ENCODE measurements at places on chromosomes 2 and 18.
A peak's percentile ranks its signal among the peaks of the same experiment; 100 is the strongest.

- no peak for DNase-seq
Observed at GRCh38 chr2:10647441-10647840, 42.3 kb downstream of the NOL10 start.

DNA sequence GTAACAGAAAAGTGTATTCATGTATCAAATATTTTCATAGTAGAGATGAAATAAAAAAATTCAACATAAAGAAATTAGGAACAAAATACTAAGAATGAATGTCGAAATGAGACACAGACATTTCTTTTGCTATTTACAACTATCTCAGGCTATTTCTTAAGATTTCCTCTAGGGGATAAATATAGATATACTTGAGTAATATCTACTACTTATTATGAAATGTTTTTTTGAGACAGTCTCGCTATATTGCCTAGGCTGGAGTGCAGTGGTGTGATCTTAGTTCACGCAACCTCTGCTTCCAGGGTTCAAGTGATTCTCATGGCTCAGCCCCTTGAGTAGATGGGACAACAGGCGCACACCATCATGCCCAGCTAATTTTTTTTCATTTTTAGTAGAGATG lies 326.1 kb downstream of the RNF144A start:
- no peak for DNase-seq

DNA sequence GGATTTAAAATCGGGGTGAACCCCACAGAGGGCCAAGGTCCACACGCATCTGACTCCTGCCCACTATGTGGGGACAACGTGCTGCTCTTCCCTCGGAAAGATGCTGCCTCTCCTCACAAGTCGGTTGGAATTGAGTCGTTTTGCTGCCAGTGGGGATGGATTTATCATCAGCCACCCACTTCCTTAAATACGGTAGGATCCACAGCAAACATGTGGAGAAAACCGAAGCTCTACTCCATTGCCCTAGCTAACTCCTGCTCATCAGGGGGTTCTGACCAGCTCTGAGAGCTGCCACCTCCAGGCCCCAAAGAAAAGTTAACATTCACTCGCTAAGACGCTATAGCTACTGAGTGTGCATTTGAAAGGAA lies 80.9 kb downstream of the CHRNA1 start:
- DNase-seq = peak; percentile 20

DNA sequence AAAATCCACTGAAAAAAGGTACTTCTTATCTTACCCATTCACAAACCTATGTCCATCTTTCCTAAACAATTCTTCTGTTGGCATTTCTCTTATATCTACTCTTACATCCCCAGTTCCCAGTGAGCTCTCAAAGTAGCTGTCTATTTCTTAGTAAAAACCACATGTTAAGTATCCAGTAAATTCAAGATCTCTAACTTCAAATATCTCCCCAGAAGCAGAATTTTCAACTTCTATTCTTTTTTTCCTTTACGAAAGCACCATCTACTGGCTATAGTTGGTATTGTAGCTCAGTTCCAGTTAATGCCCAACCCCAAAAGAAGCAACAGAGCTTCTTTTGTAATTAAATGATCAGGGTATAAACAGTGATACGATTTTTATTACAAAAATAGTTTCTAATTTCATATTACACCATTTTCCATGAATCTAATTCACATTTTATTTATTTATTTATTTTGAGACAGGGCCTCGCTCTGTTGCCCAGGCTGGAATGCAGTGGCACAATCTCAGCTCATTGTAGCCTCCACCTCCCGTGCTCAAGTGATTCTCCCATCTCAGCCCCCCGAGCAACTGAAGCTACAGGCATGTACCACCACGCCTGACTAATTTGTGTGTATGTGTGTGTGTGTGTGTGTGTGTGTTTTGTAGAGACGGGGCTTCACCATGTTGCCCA lies 28.5 kb downstream of the HRH4 start:
- DNase-seq = peak; percentile 75

DNA sequence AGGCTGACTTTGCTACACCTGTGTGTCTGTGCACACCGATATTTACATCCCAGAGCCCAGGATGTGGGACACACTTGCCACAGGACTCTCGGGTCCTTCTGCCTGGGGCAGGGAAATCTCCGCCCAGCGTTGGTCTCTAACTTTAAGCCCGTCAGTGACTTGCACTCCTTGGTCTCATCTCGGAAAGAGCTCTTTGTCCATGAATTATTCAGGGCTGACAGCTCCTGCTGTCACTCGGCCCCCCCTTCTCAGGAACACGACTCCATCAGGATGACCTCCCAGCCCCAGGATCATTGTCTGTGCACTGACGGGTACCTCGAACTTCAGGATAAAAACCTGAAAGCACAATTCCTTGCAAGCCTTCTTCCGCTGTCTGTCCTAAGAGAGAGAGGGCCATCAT lies 26.6 kb downstream of the PLB1 start:
- DNase-seq = no peak

DNA sequence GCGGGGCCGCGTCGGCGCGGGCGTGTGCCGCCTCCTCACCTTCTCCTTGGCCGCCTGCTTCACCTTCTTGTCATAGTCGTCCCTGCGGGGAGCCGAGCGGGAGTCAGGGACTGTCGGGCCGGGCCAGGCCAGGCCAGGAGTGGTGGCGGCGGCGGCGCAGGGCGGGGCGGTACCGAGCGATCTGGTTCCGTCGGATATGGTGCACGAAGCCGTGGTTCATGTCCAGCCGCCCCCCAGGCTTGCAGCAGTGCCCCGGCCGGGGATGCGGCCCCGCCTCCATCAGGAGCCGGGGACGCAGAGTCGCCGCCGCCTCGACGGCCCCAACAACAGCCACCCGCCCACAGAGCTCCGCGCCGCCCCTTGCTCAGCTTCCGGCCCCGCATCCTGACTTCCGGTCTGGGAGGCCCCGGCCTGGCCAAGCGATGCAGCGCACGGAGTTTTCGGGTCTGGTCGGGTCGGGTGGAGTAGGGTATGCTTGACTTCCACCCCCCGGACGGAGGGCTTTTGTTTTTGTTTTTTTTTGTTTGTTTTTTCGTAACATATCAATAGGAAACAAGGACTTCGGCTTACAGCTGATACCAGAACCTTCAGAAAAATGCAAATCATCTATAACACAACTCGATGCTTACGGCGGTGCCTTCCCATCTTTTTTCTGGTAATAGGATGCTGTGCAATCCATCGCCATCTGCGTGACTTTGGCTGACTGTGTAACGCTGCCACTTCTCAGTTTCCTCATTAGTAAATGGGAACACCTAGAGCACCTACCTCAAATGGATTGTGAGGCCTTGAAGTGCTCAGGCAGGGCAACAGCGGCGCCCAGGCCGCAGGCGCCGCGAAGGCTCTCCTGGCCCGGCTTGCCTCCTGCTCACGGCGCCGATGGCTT lies at the start of gene C2orf68:
C2orf68 (minus strand) TSS at position 362 of the 883 bp plus-strand sequence; CDS start at position 280, 82 bp downstream.
- DNase-seq = peak; percentile 87

DNA sequence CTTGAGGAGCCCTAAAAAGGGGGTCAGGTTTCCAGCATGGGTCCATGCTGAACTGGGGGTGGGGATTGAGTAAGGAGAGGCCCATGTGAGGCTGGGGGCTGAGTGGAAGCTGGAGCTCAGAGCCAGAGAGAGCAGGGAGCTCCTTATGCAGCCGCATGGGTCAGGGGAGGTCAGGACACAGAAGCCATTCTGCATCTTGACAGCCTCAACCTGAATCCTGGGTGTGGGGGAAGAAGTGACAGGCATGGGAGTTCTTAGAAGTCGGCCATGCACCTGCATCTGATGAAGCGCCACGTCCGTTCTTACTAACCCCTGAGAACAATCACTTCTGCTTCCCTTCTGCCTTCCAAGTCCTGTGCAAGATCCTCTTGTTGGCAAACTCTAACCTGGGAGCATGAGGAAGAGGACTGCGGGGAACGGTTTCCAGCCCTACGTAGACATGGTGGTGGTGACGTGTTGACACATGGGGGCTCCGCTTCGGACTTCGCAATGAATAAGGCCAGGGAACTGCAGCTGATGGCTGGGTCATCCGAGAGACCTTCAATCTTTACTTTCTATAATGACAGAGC lies 22.3 kb downstream of the GNLY start:
- DNase-seq = no peak

GRCh38 chr2:223467196-223467595 lies 135.0 kb downstream of the SCG2 start:
- no peak for DNase-seq

DNA sequence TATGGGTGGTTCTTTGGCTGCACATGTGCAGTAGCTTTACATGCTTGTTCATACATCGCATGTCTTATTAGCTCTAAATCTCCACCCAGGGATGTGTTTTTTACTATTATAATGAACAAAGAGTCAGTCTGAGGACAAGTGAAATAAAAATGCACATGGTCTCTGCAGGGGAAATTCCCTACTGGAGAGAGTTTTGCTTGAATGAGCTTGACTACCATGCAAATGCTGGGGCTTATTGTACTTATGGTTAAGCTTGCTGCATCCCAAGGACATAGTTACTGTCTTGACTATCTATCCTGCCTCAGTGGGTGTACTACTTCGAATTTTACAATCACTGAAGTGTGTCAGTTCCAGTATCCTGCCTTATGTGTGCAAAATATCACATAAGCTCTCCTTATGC lies 362.7 kb downstream of the TDRD15 start:
- no peak for DNase-seq

DNA sequence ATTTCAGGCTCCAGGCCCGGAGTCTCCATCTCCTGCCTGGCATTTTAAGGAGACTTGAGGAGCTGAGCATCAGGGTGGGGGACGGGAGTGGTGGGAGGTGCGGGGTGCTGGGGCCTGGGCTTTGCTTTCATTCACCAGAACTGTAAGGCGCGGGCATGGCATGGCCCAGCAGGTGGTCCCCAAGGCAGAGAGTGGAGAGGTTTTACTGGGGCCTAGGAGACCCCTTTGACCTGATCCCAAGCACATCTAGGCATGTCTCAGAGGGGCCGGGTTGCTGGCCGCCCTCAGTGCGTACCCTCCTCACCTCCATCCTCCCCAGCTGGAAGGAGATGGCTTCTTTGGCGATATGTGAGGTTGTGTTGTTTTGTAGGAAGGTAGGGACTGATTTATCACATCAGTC lies 172.5 kb downstream of the KLHL29 start:
- DNase-seq = no peak

DNA sequence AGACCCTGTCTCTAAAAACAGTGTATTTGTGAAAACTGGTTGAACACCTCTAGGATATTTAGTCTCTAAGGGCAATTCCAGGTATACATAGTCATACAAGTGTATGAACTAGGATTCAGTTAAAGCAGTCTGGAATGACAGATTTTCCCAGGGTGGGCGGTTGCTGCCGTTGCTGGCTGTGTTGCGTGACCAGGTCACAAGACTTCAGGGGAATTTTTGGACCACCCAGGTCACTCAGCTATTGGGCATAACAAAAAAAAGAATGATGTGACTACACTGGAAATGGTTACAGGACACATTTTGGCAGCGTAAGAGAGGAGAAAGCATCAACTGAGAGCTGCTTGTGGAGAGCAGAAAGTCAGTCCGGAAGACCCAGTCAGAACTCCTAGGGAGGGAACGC lies 58.0 kb upstream of the ZBTB7C start:
- no peak for DNase-seq

DNA sequence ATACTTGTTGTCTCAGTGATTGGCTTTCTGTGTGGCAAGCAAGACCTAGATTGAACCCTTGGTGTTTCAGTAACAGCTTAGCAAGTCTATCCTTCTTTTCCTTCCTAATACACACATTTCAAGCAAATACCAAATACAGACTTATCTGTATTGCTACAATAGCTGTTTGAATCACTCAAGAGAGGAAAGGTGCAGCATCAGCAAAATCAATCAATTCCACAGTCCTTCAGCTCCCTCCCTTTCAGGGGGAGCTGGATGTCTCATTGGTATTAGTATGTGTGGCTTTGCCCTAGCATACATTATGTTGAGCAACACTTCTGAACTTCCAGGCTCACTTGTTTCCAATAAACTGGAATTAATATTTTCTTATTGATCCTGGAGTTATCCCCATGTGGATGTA lies 323.1 kb downstream of the TMX3 start:
- no peak for DNase-seq

DNA sequence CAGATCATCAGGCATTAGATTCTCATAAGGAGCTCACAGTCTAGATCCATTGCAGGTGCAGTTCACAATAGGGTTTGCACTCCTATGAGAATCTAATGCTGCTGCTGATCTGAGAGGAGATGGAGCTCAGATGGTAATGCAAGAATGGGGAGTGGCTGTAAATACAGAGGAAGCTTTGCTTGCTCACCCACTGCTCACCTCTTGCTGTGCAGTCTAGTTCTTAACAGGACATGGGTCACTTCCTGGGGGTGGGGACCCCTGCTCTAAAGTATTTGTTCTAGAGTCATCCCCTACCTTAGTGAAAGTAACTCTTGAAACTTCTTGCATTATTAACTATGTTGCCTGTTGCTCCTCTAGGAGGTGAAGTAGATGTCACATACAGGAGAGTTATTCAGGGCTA lies 171.3 kb upstream of the PARD3B start:
- DNase-seq = no peak

DNA sequence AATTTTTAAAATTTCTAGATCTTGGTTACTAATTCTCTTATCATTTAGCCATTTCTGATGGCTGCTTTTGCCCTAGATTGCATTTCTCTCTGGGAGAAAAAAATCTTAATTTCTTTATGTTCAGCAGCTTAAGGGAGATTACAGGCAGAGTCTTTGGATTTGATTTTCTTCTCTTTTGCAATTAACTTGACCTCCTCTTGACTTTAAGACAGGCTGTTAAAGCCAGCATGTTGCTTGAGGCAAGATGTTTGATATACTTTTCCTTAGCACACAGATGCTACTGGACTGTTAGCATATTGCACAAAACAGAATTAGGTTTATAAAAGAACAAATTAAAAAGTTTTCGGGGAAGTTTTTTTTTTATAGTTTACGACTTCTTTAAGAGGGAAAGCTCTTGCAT lies 50.0 kb downstream of the XRCC5 start:
- DNase-seq = no peak

DNA sequence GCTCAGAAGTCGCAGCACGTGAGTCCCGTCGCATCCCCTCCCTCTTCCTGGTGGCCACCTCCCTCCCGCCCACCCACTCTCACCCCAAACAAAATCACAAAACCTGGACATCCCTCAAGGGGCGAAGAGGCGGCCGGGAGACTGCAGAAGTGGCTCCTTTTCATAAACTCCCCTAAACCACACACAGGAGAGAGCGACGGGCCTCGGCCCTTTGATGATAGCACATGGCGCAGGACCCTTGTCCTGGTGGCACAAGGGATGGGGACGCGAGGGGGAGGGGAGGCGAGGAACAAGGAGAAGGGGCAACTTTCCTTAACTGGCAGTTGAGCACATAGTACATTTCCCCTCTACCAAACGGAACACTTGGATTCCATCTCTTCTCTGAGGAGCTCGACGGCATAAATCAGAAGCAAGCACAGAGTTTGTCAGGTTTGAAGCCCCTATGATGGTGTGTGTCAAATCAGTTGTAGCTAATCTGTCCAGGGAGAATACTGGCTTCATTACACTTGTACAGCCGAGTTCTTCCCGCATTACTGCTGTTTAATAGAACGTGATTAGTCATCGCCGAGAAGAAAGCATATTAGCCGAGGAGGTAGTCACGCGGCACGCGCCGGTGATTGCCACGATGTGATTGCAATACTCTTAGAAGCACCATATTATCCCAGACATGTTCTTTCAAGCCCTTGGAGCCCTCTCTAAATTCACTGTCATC lies 43.8 kb downstream of the GBX2 start:
- no peak for DNase-seq
